Activated naive CD8-positive, alpha-beta T cell treated with anti-CD3 and anti-CD28 coated beads, Interleukin-2, amount 50 U/mL, for 16 hours (primary cell): ENCODE measurements at places on chromosomes 4 and X.

DNA sequence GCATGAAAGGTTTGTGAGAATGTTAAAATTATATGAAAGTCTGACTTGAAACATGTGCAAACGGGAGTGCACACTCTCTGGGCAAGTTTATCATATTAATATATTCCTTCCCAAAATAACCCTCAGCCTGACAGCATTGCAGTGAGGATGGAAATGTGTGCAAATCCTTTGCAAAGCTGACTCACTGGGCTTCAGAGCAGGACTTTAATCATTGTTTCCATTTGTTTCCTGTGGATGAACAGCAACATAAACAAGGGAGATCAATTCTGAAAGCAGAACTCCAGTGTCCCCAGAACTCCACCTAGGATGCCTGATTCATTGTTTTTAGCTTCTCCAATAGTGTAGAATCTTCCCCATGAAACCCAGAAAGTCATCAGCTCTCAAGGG, 32.9 kb downstream of the SLC2A9 start:
- DNase-seq: no peak

- no peak for DNase-seq
These were observed 782 bp downstream of the PITX2 start for GRCh38 chr4:110621839-110622751.

DNA sequence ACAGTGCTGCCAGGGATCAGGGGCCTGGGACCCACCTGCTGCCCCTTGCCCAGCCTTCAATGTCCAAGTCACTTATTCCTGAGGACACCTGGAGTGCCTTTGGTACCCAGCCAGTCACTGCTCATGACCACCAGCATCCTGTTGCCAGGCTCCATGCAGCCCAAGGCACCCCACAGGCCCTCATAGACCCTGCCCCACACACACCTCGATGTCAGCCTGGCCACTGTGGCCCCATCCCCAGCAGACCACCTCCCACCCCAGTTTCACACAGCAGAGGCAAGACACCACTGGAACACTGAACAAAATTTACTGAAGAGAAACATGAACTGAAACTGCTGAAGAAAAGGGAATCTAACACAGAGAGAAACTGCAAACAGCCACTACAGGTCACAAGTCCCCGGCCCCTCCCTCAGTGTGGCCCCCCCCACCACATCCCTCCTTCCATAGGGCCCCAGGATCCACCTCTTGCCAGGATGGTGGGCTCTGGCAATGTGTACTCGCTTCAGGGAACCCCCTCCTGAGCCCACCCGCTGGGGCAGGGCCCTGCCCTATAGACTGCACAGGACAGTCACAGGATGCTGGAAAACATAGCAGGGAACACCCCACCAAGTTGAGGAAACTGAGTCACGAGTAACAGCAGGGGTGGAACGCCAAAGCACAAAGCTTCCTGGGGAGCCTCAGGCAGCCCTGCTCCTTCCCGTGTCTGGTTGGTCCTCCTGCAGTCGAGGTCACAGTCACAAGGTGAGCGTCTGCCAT, 5.2 kb downstream of the PNMA5 start:
- no peak for DNase-seq

- no peak for DNase-seq
These were observed 750 bp downstream of the ARMCX5 start for GRCh38 chrX:102599951-102600579.

- DNase-seq: no peak
These were observed 13.3 kb upstream of the TBC1D19 start for GRCh38 chr4:26570596-26570995.

- no peak for DNase-seq
These were observed 102.8 kb upstream of the BMP2K start for GRCh38 chr4:78673337-78673736.

DNA sequence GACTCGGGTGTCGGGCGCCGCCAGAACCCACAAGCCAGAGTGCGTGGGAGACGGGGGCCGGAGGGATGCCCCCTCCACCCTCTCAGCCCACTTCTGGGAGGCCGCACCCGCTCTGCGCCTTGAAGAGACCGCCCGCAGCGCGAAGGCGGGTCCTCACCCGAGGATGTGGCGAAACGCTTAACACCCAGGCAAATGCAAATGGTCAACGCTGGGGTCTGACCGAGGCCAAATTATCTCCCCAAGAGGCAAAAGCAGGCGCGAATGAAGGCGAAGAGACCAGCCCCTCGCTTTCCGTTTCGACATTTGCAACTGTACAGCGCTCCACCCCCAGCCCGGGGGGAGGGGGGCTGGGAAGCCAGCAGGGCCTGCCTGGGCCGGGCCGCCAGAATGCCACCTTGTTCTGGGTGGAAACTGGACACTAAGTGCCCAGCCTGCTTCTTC, 137.7 kb upstream of the ZIC3 start:
- no peak for DNase-seq

- no peak for DNase-seq
These were observed 13.0 kb downstream of the RGS12 start for GRCh38 chr4:3305610-3306371.

DNA sequence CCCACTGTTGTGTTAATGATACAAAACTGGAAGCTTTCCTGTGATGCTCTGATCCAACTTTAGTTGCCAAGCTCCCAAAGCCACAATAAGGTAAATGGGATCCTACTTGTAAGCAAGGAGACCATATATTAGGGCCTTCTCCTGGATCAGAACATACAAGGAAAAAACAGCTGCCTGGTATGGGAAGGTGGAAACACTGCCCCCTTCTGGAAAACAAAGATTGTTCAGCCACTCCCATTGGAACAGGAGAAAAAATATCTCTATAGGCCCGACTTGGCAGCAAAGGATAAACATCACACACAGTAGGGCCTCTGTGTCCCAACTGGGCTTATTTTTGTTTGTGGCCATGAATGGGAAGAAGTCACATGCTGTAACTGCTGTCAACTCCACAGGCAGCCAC, 166.5 kb downstream of the TBX22 start:
- DNase-seq: no peak

DNA sequence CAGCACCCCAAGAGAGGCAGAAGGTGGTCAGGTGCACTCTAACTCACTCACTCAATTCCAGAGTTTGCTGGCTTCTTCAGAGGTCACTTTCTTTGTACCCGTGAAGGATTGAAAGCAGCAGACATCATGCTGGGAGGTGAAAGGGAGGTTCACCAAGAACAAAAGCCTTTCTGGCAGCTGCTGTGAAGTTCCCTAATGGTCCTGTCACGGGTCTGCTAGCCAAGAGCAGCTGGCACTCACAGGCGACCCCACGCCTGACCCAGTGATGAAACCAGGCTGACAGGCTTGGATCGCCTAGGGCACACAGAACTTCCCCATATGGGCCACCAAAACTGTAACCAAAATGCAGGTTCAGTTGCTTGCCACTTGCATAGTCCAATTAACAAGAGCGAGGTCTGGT, 11.8 kb downstream of the NUDT11 start:
- DNase-seq: no peak

GRCh38 chr4:76233529-76233928, 18.0 kb upstream of the FAM47E start:
- no peak for DNase-seq

GRCh38 chrX:47578692-47579091, 3.5 kb upstream of the TIMP1 start:
- DNase-seq: no peak

DNA sequence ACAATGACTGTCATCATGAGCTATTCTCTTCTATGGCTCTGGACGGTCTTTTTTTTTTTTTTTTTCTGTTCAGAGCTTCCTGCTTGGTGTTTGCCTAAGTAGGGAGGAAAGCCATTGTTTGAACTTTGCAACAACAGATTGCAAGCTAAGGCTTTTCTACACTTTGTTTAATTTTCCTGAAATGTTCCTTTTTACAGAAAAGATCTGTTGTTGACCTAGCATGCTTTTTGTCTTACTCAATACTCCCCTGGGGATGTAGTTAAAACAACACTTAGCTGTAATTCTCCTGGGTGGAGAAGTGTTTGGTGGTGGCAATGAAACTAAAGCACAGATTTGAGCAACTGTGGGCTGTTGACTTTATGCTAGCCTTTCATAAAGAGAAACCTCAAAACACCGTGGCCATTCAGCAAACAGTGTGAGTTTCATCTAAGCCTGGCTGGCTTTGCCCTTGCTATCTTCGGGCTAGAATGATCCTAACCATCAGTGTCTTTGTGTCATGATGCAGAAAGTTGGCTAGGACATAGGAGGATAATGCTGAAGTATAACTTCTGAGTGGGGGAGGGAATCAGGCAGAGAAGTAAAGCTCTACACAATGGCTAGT, 110.5 kb downstream of the ANXA3 start:
- DNase-seq: no peak

DNA sequence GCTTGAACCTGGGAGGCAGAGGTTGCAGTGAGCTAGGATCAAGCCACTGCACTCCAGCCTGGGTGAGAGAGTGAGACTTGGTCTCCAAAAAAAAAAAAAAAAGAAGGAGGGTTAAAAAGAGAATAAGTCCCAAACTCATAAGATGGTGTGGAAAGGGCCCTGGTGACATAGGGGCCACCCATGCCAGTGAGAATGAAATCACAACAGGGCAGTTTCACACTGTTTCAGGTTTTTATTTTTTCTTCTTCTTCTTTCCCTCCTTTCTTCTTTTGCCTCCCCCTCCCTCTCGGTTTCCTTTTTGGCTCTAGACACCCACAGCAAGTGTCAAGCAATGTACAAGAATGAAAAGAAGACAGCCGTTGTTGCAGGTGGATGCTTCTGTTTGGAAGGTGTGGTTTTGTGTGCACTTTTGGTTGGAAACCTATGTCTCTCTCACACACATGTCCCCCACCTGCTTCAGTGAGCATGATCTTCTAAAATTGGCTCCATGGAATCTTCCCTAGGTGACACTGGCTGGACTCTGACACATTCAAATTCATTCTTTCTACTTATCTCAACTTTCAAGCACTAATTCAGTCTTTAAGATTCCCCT, 14.4 kb upstream of the TLR8 start:
- no peak for DNase-seq

GRCh38 chr4:1033840-1034551, 22.6 kb downstream of the FGFRL1 start:
- DNase-seq: no peak

DNA sequence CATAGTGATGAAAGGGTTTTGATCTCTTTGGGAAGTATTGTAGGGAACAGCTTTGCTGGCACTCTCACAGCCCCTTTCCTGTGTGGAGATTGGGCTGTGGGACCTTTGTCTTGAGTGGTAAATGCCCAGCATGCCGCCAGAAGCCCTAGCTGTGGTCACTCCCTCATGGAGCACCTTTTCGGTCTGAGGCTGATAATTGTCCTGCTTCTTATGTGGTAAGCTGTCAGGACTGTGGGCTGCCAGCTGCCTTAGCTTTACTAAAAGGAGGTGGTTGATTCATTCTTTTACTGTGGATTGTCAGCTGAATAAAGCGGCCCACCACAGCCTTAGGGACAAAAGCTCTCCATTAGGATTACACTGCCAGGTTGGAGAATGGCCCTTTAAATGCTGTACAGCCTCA, 7.1 kb downstream of the PASD1 start:
- DNase-seq: no peak

- DNase-seq: no peak
These were observed 832.1 kb upstream of the INTU start for GRCh38 chr4:126800575-126801141.

DNA sequence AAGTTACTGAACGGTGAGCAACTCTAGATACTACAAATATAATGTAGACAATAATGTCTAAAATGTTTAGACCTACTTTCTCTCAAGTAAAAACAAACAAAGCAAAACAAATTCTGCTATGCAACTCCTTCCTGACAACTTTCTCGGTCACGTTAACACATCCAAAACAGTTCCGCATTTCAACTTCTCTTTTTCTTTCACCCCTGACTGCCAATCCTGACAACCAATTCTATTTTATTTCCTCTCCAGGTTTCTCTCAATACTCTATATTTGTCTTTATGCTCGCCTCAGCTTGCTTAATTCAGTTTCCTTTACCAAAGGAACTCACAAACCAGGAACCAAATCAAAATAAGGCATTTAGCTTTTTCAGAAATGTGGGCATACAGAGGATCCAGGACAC, 513.0 kb downstream of the FSTL5 start:
- DNase-seq: no peak

DNA sequence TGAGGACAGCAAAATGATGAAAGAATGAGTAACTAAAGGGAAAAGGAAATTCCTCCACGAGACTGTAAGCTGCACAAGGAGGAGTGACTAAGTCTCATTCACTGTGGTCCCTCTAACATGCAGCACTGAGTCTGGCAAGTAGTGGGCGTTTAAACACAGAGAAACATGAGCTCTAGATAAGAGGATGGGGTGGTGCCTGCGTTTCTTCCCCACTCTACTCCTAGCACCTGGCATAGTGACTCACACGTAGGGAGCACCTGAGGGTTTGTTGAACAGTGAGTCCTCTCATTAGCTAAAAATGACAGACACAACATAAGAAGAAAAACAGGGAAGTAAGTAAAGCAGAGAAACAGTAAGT, 105.8 kb upstream of the CBR4 start:
- no peak for DNase-seq

- DNase-seq: no peak
These were observed 386.1 kb upstream of the HS3ST1 start for GRCh38 chr4:11814758-11815157.

DNA sequence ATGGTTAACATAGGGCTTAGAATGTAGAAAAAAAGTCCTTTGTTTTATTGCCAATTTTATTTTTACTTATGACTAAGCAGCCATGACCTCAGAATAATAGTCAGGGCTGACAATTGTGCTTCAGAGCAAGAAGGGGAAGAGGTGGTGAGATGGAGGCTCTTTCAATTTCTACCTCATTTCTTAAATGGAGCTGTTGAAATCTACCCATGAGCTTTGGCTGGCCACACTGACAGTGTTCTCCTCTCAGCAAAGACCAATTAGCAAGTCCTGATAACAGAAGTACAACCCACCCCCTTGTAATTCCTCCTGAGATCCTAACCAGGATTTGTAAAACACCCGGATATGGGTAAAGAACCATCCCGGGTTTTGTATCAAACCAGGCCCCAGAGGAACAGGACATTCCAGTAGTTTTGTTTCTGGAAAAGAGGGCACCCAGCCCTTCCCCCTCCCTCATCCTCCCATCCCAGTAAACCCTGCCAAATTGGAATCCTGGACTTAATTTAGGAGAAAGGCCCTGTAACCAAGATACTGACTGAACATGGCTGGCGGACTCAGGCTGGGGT, at the start of gene HEPH:
Gene HEPH (plus strand): TSS at position 399 of the 563 bp plus-strand sequence. CDS start 6,324 bp downstream, outside the sequence.
- DNase-seq: no peak

DNA sequence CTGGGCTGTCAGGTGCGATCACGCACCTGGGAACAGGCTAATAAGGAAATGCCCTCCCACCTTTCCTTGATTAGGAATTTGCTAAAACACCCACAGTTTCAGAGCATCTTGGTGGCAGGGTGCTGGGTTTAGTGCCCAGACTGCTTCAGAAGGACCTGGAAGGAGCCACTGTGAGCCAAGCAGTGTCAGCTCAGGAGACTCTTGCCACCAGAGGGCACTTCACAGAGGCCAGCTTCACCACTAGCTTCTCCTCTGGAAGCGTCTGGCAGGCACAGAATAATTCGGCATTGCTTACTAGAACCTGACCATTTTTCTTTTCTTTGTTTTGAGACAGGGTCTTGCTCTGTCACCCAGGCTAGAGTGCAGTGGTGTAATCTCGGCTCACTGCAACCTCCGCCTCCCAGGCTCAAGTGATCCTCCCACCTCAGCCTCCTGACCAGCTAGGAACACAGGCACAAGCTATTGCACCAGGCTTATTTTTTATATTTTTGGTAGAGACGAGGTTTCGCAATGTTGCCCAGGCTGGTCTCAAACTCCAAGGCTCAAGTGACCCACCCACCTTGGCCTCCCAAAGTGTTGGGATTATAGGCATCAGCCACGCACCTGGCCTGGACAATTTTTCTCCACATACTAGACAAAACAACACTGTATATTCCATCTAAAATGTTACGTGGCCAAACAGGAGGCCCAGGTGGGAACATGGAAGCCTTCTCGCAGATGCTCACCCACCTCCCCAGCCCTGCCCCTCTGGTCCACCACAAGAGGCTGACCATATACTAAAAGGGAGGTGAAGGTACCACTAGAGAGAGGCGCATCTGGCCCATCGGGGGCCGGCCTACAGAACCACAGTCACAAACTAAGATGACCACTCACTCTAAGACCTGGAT, 14.1 kb downstream of the NOP14 start:
- no peak for DNase-seq
